ENCODE measurements at places on chromosomes 5 and 9.
A peak's percentile ranks its signal among the peaks of the same experiment; 100 is the strongest.

DNA sequence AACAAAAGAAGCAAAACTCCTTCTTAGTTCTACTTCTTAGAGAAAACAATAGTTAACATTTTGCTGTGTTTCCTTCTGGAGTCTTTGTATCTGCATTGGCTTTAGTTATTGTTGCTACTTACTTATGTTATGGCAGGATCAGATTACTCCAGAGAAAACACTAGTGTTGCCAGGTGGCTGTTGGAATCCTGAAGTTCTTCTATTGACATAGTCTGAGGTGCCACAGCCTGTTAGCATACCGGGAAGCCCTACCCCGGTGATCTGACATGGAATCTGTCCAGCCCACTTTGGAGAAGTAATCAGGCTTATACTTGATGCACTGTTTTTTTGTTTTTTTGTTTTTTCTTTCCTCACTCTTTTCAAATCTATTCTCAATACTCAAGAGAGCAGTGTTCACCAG is 68.5 kb upstream of the CEP78 start:
- no peak for DNase-seq

DNA sequence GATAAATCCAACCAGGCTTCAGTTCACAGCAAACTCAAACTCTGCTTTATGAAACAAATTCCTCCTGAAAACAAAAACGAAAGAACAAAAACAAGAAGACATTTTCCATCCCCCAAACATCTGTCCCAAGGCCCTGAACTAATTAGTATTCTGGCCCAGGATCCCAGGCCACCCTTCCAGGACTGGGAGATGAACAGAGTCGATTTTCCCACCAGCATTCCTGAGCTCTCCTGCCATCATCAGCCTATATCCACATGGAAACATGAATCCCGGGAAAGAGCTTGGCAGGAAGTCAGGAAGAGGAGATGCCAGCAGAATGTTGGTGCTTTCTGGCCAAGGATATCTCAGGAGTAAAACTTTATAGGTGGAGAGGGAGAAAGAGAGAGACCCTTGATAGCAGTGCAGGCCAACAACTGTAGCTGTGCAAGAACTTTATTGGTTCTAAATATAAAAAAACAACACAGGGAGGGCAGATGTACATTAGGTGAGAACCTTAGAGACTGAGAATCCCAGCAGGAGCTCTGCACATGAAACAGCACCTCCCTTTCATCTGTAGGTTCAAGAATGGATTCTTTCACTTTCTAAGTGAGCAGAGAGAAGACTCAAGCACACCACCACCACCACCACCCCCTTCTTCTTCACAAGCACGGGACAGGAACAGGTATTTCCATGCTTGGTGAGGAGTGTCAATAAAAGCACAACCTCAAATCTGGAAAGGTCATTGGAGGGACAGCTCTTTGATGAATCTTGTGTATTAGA is 190.7 kb upstream of the TAS2R1 start:
- DNase-seq: no peak

DNA sequence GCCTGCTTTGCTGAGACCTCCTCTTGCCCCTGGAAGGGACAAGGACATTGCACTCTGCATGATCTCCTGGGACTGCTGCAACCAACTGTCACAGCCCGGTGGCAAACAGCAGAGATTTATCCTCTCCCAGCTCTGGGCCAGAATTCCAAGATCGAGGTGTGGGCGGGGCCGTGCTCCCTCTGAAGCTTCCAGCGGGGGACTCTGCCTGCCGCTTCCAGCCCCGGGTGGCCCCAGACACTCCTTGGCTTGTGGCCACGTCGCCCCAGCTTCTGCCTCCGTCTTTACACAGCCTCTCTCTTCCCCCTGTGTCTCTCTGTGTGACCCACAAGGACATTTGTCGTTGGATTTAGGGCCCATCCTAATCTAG is 67.1 kb downstream of the COL5A1 start:
- DNase-seq: no peak

GRCh38 chr5:152072091-152072490 is 147.4 kb upstream of the GLRA1 start:
- no peak for DNase-seq

DNA sequence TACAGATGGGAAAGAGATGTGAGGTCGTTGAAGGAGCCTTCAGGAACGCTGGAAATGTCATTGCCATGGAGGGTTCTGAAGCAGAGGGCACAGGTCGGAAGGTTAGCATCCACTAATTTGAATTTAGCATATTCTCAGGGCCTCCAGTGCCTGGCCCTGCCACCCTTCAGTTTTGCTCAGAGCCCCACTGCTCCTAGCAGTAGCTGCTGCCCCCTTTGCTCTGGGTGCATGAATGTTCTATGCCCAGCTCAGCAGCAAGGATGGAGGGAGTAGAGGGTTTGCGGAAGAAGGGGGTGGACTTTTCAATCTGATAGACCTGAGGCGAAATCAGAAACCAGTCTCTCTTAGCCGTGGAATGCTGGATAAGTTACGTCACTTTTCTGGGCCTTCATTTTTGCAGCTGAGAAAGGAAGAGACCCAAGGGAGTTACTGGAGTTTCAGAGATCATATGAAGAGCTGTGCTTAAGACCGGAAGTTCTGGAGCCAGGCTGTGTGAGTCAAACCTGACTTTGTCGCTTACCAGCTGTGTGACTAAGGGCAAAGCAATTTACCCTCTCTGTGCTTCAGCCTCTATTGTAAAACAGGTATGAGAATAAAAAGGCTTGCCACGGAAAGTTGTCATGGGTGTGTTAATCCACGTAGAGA is 133.2 kb upstream of the PANK3 start:
- DNase-seq: no peak

DNA sequence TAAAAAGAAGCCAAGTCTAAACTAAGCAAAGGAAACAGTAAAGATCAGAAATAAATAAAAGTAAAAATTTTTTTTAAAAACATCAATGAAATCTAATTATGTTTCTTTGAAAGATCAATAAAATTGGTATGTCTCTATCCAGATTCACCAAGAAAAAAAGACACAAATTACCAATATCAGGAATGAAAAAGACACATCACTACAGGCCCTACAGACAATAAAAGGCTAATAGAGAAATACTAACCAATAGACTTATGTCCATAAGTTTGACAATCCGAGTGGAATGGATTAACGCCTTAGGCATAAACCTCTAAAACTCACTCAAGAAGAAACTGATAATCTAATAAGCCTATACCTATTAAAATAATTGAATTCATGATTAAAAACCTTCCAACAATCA is 12.4 kb downstream of the BRD3OS start:
- no peak for DNase-seq

DNA sequence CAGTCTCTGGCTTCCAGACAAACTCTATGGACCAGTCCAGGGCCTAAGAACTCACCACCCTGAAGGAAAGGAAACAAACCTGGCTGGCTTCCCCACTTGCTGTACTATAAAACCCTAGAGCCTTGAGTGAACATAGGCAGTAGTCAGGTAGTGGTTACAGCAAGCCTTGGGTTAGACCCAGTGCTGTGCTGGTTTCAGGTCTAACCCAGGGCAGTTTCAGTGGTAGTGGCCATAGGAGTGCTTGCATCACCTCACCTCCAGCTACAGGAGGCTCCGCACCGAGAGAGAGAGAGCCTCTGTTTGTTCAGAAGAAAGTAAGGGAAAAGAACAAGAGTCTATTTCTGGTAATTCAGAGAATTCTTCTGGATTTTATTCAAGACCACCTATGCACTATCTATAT is 714.1 kb upstream of the CDH10 start:
- no peak for DNase-seq

DNA sequence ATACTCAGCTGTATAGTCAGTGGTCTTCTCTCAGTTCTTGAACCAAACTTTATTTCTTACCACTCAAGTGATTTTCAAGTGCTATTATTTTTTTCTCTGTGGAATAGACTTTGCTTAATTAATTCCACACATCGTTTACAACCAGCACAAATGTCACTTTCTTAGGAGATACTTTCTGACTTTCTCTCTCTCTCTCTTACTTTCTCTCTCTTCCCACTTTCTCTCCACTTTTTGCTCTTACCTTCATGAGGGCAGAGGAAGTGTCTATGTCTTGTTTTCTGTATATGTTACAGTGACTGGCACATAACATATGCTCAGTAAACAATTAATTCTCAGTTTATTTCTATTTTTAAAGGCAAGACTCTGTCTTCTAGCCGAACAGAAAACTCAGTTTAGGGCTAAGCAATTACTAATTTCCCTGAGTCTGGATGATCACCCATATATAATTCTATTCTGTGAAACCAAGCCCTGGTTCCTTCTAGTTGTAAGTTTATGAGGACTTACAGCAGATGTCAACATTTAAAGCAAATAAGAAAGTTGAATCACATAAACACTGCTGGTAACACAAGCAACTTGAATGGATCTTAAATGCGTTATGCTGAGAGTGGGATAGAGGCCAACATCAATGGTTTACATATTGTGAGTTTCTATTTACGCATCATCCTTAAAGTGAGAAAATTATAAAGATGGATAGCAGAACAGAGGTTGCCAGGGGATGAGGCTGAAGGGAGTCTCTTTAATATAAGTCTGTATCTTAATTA is 791.4 kb downstream of the MTRR start:
- DNase-seq: no peak

GRCh38 chr5:177064500-177065277 is 22.0 kb upstream of the FGFR4 start:
- DNase-seq: no peak

GRCh38 chr9:100445161-100445902 is 18.4 kb downstream of the MSANTD3 start:
- DNase-seq: no peak

- DNase-seq: no peak
These were observed 13.5 kb downstream of the CNTFR start for GRCh38 chr9:34575862-34576596.

- DNase-seq: peak; percentile 57
These were observed 3.9 kb upstream of the NKD2 start for GRCh38 chr5:1004461-1005248.

- no peak for DNase-seq
These were observed 74.8 kb downstream of the HABP4 start for GRCh38 chr9:96524764-96525163.

All from activated CD4-positive, alpha-beta T cell treated with anti-CD3 and anti-CD28 coated beads, Interleukin-2, amount 50 U/mL, for 1 hour (primary cell).